KBM-7 (cell line): ENCODE measurements at places on chromosomes 11 and 22.

DNA sequence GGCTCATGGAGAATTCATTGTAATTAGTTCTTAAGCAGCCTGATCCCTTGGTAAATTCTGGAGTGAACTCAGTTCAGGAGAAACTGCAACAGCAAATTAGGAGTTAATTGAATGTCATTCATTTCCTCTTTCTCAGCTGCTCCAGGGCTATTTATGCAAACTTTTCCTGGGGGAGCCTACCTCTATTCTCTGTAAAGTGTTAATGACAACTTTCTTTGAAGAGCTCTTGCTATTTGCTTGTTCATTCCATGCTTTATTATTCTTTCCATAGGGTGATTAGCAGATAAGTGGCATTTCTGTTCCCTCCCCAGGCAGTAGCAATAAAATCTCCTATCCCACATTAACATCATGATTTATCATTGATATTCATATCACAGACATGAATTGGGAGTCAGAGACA, 267.6 kb upstream of the DDI1 start:
- DNase-seq, result no peak

DNA sequence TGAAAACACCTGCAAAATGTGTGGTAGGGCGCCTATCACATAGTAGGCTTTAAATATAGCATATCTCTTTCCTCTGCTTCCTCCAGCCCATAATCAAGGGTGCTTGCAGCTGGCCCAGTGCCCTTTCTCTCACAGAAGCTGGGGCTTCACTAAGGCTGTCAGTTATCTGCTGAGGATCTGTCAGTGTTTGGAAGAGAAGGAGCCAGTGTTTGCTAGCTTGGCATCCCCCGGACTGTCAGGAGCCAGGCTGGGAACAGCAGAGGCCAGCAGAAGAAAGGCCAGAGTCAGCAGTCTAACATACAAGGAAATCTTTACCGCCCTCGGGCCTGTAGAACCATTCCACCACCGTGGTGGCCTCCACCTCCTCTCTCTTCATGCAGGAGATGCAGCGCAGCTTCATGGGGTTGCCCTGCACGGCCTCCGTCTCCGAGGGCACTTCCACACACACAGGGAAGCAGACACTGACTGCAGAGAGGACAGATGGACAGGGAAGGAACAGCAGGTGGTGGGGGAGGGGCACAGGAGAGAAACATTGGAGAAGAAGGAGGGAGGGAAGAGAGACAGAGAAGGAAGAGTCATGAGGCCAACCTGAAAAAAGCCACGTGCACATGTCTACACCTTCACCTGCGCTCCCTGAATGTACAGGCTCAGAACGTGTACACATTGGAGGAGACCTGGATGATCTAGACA, 9.0 kb downstream of the SCN3B start:
- DNase-seq, result no peak

DNA sequence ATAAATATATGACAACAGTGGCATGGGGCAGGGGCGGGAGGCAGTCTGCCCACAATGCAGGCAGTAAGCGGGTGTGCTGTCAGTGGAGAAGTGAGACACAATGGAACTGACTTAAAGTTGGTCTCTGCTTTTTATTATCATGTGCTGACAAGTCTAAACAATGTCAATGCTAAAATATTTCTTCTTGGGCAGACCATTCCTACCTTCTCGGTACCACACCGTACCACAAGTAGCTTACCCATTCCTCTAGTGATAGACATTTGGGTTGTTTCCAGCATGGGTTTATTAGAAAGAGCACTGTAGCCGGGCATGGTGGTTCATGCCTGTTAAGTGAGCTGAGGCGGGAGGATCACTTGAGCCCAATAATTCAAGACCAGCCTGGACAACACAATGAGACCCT, 2.6 kb upstream of the CHADL start:
- no peak for DNase-seq

- DNase-seq, result no peak
Measured at GRCh38 chr11:113419454-113420003, 31.9 kb downstream of the ANKK1 start.

DNA sequence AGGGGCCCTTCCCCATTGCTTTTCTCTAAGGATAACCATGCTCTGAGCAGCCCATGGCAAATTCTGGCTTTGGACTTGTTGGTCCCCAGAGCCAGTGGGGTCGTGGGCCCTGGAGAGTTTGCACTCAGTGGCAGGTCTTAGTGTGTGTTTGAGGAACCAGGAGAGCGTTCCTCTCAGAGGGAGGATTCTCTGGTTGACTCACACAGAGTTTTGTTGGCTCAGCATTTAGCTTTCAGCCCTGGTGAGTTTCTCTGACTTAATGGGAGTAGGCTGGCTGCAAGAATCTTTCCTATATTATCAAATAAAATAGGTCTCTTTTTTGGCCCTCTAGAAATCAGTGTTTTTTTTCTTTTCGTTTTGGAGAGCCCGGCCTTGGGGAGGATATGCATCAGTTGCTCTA, 20.9 kb downstream of the ST14 start:
- DNase-seq, result no peak

GRCh38 chr22:37880668-37881440, 25.2 kb upstream of the MICALL1 start:
- DNase-seq, result no peak

DNA sequence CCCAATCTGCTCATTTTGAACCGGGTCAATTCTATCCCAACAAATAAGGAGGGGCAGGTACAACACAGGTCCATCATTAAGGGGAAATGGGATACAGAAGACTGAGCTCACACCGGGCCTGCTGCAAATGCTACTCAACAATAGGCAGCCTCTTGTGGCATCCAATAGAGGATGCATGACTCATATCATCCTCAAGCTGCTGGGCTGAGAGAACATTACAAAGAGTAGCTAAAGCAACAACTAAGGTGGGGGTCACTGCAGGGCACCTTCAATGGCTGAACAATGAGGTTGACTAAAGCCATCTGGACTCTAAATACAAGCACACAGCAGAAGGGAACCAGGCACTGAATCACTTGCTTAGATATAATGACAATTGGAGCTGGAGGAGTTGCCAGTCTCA, 130.1 kb upstream of the SYN3 start:
- no peak for DNase-seq

- DNase-seq, result no peak
Measured at GRCh38 chr22:33472462-33473344, 414.5 kb upstream of the SYN3 start.

- DNase-seq, result peak; percentile 93
Measured at GRCh38 chr11:62542750-62543567, 3.6 kb downstream of the AHNAK start.

- DNase-seq, result no peak
Measured at GRCh38 chr11:43492701-43493100, 134.0 kb downstream of the TTC17 start.

- peak; percentile 12 for DNase-seq
Measured at GRCh38 chr11:30855383-30856006, 269.3 kb upstream of the MPPED2 start.

- DNase-seq, result no peak
Measured at GRCh38 chr22:19874307-19875060, 19.8 kb upstream of the GNB1L start.

DNA sequence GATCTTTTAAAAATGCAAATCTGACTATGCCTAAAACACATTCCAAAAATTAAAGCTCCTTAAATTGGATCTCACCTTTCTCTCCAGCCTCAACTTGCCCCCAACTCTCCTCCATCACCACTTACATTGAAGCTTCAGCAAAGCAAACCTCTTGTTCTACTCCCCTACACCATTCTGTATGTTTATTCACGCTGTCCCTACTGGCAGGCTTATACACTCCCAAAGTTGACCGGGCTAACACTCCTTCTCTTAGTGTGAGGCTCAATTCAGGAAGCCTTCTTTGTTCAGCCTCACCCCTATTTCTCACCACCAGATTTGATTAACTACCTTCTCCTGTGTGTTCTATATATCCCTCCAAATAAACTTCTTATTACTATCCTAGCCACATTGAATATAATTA, 1.8 kb upstream of the GDPD4 start:
- DNase-seq, result no peak

- DNase-seq, result no peak
Measured at GRCh38 chr11:130042093-130042591, 27.6 kb upstream of the APLP2 start.

DNA sequence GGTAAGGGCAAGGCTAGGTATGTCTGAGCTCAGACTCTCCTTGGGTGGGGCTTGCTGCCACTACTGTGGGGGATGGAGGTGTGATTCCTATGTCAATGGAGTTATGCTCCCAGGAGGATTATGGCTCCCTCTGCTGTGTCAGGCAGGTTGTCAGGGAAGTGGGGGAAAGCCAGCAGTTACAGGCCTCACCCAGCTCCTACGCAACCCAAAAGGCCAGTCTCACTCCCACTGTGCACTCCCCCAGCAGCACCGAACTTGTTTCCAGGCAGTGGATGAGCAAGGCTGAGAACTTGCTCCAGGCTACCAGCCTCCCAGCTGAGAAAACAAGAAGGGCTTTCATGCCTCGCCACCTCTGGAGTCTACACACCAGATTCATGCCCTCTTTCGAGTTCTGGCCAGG, 18.2 kb downstream of the C11orf91 start:
- no peak for DNase-seq

GRCh38 chr11:11284481-11284880, 68.6 kb downstream of the CSNK2A3 start:
- no peak for DNase-seq

- no peak for DNase-seq
Measured at GRCh38 chr11:44623341-44623730, 57.9 kb downstream of the CD82 start.

DNA sequence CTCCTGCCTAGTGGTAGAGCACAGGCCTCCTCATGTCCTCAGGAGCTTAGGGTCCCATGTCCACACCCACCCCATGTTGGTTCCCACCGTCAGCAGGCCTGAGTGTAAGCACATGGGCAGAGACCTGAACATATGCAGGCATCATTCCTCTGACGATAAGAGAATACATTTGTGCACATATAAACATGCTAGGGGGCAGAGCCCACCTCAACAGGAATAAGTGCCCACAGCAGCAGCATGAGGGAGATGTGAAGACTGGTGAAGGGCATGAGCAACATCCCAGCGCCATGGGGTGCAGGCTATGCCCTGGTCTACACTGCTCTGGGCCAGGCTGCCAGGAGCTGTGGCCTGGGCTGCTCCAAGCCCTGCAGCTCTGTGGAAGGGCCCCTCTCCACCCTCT, 16.9 kb downstream of the ADORA2A start:
- no peak for DNase-seq

- no peak for DNase-seq
Measured at GRCh38 chr22:16774911-16775500, 50.2 kb downstream of the XKR3 start.

DNA sequence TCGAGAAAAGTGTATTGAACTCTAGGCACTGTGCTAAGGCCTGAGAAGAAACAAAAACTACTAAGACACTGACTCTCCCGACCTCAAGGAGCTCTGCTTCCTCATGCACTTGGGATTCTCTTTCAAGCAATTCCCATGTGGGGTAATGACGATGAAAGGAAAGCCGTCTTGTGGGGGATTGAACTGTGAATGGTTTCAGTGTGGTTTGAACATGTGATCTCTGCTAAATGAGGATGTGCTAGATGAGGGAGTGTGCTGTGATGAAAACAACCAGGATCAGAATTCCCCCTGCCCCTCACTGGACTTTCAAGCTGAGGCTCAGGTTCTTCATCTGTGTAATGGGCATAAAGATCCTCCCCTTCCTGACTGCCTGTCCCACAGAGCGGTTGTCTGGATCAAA, 74.9 kb downstream of the DEPDC5 start:
- no peak for DNase-seq

DNA sequence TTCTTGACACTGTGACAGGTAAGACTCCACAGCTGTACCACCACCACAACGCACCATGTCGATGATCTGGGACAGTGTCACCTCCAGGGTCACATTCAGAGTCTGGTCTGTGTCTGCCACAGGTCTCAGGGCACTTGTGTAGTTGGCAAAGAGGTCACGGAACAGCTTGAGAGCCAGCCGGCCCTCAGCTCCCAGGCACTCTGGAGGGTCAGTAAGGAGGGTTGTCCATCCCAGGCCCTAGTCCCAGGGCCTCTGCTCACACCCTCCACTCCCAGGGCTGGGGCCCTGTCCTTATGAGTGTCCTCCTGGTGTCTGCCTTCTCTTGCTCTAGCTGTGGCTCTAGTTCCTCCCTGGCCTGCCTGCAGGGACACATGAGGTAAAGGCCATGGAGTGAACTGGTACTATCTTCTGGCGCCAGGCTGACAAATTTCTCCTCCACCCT, 1.4 kb downstream of the CHRNA10 start:
- DNase-seq, result no peak

DNA sequence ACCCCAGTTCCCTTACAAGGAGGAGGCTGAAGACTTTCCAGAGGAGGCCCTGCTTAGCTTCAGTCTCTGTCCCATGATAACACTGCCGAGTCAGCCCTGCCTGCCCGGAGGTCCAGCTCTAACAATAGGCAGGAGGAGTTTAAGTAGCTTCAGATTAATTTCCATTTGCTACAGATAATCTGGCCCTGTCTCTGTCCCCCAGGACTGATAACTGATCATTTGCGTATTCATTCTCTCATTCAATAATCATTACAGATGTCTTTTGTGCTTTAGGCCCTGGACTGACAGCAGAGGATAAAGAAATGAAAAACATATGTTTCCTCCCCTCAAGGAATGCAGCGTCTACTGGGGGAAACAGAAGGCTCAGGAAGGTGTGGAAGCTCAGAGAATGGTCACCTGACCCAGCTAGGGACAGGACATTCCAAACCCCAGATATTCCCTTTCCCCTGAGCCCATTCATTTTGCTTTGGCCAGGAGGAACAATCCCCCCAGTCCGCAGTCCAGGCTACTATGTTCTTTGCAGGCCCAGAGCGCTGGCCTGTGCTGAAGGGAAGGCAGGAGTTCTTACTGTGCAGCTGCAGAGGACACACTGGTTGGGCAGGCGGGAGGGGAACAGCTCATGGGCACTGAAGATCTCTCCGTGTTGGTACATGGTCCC, 20.8 kb downstream of the CHRDL2 start:
- DNase-seq, result no peak

- no peak for DNase-seq
Measured at GRCh38 chr11:130442737-130443136, 5.7 kb upstream of the ADAMTS15 start.

- no peak for DNase-seq
Measured at GRCh38 chr11:59403546-59403945, 22.7 kb downstream of the OR5A2 start.

- DNase-seq, result no peak
Measured at GRCh38 chr22:17787241-17787640, 13.0 kb upstream of the BID start.

DNA sequence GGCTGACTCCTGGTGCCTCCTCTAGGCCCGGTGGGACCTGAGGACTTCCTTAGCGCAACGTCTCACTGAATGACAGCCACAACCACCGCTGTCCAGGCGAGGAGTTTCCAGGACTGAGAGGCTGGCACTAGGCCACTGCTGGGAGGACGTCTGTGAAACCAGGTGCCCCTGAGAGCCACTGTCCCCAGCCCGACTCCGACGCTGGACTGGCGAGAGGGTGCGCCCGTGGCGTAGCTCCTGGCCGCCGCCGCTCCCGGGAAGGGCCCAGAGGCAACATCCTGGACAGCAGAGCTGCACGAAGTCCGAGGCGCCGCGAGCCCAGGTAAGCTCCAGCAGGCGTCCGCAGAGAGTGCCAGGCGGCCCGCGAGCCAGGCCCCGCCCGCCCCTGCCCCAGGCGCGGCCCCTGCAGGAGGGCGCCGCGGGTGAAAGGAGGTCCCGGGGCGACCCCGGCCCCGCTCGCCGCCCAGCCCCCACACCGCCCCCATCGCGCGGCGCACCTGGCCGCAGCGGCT, 525 bp downstream of the DGCR2 start:
- peak; percentile 44 for DNase-seq
